ENCODE measurements at places on chromosomes 16 and 17. TPM values are rescaled to one million over a fixed set of nuclear protein-coding genes. Genes with fewer than 3 reads are reported as not detected.

HOXB13 gene
- not detected for polyA plus RNA-seq

EMC6 gene
- 148 TPM for polyA plus RNA-seq

DNA sequence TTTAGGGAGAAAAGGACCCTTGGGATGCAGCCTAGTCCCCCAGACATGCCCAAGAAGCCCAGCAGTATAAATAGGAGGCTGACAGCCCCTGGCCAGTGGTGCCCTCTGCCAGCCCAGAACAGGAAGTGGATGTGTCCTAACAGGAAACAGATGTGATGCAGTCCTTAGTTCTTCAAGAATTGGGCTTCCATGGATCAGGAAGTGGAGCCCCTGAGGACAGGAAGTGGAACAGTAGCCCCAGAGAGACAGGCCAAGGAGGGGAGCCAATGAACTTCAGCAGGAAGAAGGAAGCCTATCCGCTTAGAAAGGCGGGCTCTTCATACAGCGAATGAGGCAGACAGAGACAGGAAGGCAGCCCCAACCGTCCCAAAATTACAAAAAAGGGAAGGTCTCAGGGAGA is 7.2 kb downstream of the CTF1 start:
- H3K36me3 ChIP-seq = no peaks in the 10 kb centered on the region
- peaks cover 24% of the 10 kb centered on the region for H3K4me1 ChIP-seq
- peak; percentile 63 for DNase-seq
- H3K4me3 ChIP-seq = no peak overlapping the region
- peak overlapping the region; percentile 83 for H3K27ac ChIP-seq
- H3K27me3 ChIP-seq = no peaks in the 10 kb centered on the region

DNA sequence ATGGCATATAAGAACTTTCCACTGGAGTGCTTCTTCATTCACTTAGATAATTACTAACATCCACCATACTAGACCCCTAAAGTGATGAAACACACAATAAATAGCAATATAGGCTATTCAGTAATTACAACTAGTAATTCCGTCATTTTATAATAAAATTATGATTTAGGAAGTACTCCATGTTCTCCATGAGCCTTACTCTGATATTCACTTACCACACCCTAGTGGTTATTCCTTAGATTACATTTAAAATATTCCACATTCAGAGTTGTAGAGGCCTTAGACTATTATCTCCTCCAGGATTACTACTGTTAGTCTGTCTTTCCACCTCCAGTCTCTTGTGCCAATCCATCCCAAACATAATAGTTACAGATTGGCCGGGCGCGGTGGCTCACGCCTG is 62.4 kb downstream of the STH start:
- no peak overlapping the region for H3K27ac ChIP-seq
- peaks cover 19% of the 10 kb centered on the region for H3K4me1 ChIP-seq
- DNase-seq = peak; percentile 49
- no peaks in the 10 kb centered on the region for H3K27me3 ChIP-seq
- H3K36me3 ChIP-seq = peaks cover 8% of the 10 kb centered on the region

DNA sequence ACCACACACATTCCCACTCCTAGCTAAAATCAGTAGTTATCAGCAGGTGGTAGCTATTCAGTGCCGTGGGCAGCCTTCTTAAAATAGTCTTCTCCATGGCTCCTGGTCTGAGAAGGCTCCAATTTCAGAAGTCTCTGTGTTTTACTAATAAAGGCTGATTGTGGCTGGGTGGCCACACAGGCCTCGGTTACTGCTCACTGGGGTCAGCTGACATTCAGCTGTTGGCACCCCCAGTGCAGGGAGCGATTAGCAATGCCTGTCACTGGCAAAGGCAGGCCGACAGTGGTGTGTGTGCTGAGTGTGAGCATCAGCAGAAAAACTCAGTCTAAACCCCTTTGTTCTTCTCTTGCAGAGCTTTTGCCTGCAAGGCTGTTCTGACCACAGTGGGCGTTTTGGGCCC is 16.6 kb upstream of the DBNDD1 start:
- no peaks in the 10 kb centered on the region for H3K4me1 ChIP-seq
- DNase-seq = no peak
- peaks cover 6% of the 10 kb centered on the region for H3K36me3 ChIP-seq
- H3K27ac ChIP-seq = no peak overlapping the region

Measured in endothelial cell of umbilical vein (primary cell).